ENCODE measurements at places on chromosomes 16 and 17.

DNA sequence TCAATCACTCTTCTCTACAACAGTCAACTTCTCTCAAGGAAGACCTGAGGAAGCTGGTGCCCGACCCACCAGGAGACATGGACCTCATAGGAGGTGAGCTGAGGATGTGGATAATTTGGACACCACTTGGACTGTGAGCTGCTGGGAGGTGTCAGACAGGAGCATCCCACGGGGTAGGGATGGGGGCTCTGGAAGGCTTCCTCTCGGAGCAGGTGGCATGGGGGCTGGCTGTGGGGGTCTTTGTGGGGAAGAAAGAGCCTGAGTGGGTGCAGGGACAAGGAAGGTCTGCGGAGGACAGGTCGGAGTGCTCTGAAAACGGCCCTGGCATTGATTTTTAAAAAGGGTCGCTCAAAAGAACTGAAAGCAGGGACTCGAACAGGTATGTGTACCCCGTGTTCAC lies 64.0 kb downstream of the TBC1D16 start:
- DNase-seq = no peak

DNA sequence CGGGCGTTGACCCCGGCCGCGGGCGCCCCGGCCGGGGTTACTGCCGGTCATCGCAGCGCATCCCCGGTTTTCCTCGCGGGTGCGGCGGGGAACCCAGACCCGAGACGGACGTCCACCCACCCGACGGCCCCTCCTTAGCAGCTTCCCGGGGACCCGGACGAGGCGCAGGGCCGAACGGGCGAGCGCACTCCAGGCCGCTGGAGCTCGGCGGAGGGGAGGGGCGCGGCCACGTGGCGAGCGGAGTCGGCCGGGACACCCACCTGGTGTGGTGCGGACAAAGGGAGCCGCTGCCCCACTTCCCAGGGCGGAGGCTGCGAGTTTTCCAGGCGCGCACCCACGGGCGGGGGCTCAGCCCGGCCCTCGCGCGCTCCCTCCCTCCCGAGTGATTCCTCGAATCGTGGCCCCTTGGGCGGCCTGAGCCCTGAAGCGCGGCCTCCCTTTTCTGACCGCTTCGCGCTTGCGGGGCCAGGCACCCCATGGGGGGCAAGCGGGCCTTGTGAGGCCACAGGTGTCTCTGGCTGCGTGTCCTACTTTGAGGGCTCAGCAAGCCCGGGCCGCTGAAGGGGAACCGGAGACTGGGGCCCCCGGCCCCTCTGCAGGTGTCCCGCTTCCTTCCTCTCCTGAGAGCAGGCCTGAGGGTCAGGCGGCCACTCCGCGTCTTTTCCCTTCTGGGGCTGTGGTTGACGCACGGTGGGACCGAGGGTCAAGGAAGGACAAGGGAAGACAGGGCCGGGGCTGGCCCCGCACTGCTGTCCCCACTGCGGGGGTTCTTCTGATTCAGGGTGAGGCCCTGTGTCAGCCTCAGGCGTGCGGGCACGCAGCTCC lies 1.1 kb upstream of the FASN start:
- no peak for DNase-seq

DNA sequence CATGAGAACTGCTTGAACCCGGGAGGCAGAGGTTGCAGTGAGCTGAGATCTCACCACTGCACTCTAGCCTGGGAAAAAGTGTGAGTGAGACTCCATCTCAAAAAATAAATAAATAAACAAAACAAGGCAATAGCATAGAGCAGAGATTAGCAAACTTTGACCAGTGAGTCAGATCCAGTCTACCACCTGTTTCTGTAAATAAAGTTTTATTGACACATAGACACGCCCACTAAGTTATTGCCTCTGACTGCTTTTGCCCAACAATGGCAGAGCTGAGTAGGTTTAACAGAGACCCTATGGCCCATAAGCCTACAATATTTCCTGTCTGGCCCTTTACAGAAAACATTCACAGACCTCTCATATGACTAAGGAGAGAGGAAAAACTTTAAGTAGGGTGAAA lies 44.3 kb downstream of the XYLT1 start:
- DNase-seq = no peak

DNA sequence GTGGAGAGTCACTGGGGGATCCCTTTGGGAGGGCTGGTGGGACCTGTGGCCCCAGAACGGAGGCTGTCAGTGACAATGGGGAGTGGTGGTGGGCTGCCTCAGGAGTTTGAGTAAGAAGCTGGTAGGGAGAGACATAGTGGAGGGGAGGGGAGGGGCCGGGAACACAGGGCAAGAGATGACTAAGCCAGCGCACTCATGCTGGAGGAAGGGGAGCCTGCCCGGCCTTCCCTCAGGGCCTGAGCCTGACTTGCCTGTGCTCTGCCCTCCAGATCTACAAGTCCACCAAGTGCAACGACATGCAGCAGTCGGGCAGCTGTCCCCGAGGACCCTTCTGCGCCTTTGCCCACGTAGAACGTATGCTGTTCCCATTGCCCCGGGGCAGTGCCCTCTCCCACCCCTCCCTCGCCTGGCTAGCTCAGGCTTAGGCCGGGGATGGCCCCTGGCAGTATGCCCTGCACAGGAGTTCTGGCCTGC lies 29.3 kb downstream of the UNC13D start:
- peak; percentile 85 for DNase-seq

GRCh38 chr17:38417210-38417951 lies 10.9 kb upstream of the ARHGAP23 start:
- DNase-seq = no peak

- peak; percentile 98 for DNase-seq
These were observed 24.8 kb upstream of the MRPS23 start for GRCh38 chr17:57874434-57875289.

DNA sequence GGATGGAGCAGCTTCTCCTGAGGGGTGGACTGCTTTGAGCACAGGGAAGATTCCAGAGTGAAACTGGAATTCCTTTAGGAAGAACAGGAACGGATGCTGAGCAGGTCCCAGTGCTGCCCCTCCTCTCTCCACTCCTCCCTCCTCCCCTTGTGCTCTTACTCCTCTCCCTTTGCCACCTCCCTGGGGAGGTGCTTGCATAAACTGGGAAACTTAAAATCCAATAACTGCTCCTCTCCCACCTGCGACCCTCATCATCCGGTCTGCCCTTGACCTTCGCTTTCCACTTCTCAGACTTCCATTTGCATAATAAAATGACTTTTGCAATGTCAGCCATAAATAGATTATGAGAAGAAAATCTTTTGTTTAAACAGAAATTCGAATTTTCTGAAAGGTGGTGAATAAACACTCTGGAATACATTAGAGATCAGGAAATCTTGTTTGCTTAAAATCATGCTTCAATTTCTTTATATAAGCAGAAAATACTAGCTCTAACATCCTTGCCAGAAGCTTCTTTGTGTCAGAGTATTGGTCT lies 23.7 kb downstream of the HSBP1 start:
- no peak for DNase-seq

GRCh38 chr16:60945225-60945624 lies 1091.0 kb downstream of the CDH8 start:
- DNase-seq = peak; percentile 16
